Spinal cord (tissue), 10 donors: ENCODE measurements at places on chromosomes 5 and 9. TPM values are rescaled to one million over a fixed set of nuclear protein-coding genes. Genes with fewer than 3 reads are reported as not detected.

FRMPD1 gene
- 2.7 TPM for total RNA-seq

BARHL1 gene
- total RNA-seq = 2.0 TPM

PCDHA10 gene
- total RNA-seq = 4.6 TPM

ABCA1 gene
- total RNA-seq = 43.0 TPM

RANBP17 gene
- 95.4 TPM for total RNA-seq

SH3PXD2B gene
- 18.3 TPM for total RNA-seq

RAB3C gene
- 115 TPM for total RNA-seq

GEMIN5 gene
- 20.8 TPM for total RNA-seq

GADD45G gene
- 5.8 TPM for total RNA-seq

C7 gene
- total RNA-seq = 95.1 TPM

- peaks cover 4% of the 10 kb centered on the region for H3K27me3 ChIP-seq
- DNase-seq = no peak
- no peaks in the 10 kb centered on the region for H3K36me3 ChIP-seq
- H3K4me3 ChIP-seq = no peak overlapping the region
Measured at GRCh38 chr5:174320051-174320450, 274.5 kb downstream of the NSG2 start.

DNA sequence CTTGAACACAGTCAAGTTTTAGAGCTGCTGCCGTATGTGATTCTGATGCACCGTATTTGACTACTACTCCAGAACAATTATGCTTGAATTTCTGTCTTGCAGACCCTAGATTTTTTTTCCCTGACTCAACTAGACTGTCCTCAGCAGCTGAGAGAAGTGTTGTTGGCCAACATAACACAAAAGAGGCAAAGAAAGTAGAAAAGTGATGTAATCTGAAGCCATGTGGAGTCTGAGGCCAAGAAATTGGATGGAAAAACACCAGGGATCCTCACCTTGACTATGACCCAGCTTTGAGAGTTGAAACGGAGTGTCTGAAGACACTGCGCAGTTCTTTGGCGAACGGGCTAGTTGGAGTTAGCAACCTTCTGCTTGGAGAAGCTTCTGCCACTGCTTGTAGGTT is 36.3 kb upstream of the FGF1 start:
- H3K27ac ChIP-seq = no peak overlapping the region
- no peaks in the 10 kb centered on the region for H3K27me3 ChIP-seq
- peaks cover 34% of the 10 kb centered on the region for H3K4me1 ChIP-seq

DNA sequence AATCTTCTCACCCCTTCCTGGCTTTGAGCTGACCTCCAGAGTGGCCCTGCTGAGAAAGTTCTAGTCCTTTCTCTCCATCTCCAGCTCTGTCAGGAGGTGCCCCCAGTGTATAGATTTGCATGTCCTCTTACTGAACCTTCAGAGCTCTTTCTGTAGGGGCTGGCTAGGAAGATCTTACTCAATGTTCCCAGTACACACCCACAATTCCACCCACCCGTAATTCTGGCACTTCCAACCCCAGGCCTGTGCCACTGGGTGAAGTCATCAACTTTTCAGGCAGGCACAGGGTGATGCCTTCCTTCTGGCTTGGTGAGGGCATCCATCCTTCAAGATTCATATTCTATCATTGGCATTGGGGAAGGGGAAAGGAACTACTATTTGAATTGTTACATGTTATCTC is 75.9 kb downstream of the ACER2 start:
- H3K4me1 ChIP-seq = peaks cover 17% of the 10 kb centered on the region
- no peaks in the 10 kb centered on the region for H3K27me3 ChIP-seq
- H3K36me3 ChIP-seq = no peaks in the 10 kb centered on the region
- H3K4me3 ChIP-seq = no peak overlapping the region

GRCh38 chr5:158398360-158399201 is 539.6 kb upstream of the CLINT1 start:
- no peak overlapping the region for H3K27ac ChIP-seq
- H3K27me3 ChIP-seq = no peaks in the 10 kb centered on the region
- no peaks in the 10 kb centered on the region for H3K36me3 ChIP-seq
- DNase-seq = no peak
- H3K4me3 ChIP-seq = no peak overlapping the region

GRCh38 chr5:6542421-6543345 is 90.2 kb downstream of the NSUN2 start:
- no peak overlapping the region for H3K4me3 ChIP-seq
- no peak overlapping the region for H3K27ac ChIP-seq
- peaks cover 4% of the 10 kb centered on the region for H3K4me1 ChIP-seq
- DNase-seq = no peak
- H3K27me3 ChIP-seq = peaks cover 2% of the 10 kb centered on the region
- H3K36me3 ChIP-seq = no peaks in the 10 kb centered on the region

GRCh38 chr9:5791870-5792269 is 41.0 kb downstream of the ERMP1 start:
- no peak overlapping the region for H3K27ac ChIP-seq
- no peaks in the 10 kb centered on the region for H3K4me1 ChIP-seq
- no peak overlapping the region for H3K4me3 ChIP-seq

GRCh38 chr5:124007675-124008398 is 495.9 kb downstream of the CSNK1G3 start:
- no peak for DNase-seq
- H3K4me1 ChIP-seq = no peaks in the 10 kb centered on the region
- H3K27ac ChIP-seq = no peak overlapping the region
- H3K27me3 ChIP-seq = no peaks in the 10 kb centered on the region
- H3K4me3 ChIP-seq = no peak overlapping the region

DNA sequence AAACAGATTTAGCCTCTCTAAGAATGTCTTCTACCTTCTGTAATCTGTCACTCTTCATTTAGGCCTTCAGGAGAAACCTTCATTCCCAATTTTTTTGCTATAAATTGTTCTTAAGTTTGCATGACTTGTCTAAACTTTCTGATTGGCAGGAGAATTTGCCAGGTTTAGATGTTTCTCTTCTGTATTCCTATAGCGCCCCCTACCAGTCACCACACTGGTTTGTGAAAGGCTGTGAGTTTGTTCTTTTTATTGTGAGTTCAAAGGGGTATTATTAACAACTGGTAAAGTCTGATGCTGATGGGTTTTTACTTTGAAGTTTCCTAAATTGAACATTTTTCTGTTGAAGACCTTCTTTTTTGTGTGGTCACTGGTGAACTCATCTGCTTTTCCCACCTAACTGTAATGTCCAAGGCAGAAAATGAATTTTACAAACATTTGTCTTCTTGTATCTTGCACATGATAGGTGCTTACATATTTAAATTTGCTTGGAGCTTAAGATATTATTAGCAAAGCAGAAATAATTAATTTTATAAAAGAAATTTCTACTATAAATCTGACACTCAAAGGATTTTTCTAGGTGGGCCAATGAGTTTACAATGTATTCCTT is 18.4 kb upstream of the F2RL2 start:
- no peak overlapping the region for H3K27ac ChIP-seq
- H3K4me3 ChIP-seq = no peak overlapping the region
- no peaks in the 10 kb centered on the region for H3K4me1 ChIP-seq
- H3K36me3 ChIP-seq = no peaks in the 10 kb centered on the region

- H3K36me3 ChIP-seq = no peaks in the 10 kb centered on the region
- no peak overlapping the region for H3K27ac ChIP-seq
- H3K27me3 ChIP-seq = no peaks in the 10 kb centered on the region
- DNase-seq = no peak
- no peak overlapping the region for H3K4me3 ChIP-seq
Measured at GRCh38 chr5:66248874-66249273, 104.8 kb downstream of the SREK1 start.
